NCI-H187 treated with DMSO at 0.1 percent for 48 hours (cell line): ENCODE measurements at places on chromosomes 11 and 22.

DNA sequence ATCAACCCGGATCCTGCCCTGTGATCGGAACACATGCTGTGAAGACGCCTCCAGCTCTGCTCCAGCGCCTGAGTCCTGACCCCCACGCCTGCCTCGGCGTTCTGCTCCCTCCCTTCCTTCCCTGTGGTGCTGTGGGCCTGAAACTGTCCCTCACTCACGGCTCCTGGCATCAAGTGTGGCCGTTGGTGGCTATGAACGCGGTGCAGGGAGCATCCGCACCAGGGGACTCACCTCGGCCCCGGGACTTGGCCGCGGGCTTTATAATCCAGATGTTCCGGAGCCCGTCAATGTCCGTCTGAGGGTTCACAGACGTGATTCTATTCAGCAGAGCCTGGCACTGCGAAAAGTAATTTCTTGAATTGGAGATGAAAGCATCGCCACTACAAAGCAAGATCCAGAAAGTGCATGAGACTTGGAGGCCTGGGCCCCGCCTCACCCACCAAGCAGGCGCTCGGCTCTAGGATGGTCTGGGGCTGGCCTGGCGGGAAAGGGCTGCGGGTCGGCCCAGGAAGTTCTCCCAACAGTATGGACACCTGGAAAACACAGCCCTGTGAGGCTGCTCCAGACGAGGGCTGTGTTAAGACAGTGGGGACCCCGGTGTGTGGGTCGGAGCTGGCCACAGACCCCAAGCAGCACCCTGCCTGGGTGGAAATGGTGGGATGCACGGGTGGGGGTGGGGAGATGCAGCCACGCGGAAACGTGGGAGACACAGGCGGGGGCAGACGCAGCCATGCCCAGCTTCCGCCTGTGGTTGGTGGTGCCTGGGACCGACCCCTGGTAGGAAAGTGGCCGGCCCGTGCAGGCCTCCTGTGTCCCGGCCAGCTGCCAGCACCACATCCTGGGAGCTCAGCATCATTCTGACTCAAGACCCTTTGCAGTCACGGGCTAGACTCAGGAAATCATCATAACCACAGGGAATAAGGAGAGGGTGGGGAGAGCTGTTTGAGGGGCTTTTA, 21.8 kb upstream of the IL17REL start:
- no peak for DNase-seq

DNA sequence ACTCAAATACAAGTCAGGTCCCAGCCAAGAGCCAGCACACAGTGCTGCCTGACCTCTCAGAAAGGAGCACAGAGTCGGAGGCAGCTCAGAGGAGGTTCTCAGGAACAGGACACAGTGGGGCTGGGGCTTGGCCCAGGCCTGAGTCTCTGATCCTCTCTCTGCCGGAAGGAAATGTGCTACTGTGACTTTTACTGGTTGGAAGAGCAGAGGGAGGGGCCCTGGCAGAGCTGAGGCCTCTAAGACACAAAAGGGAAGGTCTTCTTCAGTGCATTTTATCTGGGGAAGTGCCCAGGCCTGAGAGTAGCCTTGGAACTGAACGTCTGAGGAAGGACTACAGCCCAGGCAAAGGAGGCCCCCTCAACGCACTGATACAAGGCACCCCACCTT, 16.2 kb upstream of the CASTOR1 start:
- DNase-seq = no peak

GRCh38 chr22:50517495-50518260, 7.7 kb downstream of the SCO2 start:
- DNase-seq = no peak

- DNase-seq = no peak
Observed at GRCh38 chr11:45174963-45175362, 28.5 kb downstream of the PRDM11 start.

- DNase-seq = no peak
Observed at GRCh38 chr22:27581688-27582087, 219.9 kb downstream of the MN1 start.

GRCh38 chr22:50479721-50480120, 1.6 kb upstream of the ADM2 start:
- no peak for DNase-seq

GRCh38 chr11:12109591-12110196, 696 bp upstream of the MICAL2 start:
- DNase-seq = no peak

DNA sequence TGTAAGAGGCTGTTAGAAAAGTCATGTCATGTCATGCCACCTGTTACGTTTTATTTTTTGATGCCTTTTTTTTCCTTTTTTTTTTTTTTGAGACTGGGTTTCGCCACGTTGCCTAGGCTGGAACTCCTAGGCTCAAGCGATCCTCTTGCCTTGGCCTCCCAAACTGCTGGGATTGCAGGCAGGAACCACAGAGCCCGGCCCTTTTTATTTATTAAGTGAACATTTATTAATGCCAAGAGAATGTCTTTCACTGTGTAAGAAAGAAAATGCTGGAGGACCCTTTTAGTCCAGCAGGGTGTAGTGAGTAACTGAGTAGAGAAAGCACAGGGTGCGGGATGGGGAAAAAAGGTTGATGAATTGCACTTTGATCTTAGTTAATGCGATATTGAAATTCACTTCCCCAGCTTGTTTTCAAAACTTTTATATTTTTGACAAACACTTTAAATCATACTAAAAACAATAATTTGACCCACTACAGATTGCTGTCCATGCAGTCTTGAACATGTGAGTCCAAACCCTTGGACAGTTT, 2.3 kb upstream of the XBP1 start:
- no peak for DNase-seq
